ENCODE measurements at places on chromosomes 3 and 15. TPM values are rescaled to one million over a fixed set of nuclear protein-coding genes. Genes with fewer than 3 reads are reported as not detected.
A peak's percentile ranks its signal among the peaks of the same experiment; 100 is the strongest.

DNA sequence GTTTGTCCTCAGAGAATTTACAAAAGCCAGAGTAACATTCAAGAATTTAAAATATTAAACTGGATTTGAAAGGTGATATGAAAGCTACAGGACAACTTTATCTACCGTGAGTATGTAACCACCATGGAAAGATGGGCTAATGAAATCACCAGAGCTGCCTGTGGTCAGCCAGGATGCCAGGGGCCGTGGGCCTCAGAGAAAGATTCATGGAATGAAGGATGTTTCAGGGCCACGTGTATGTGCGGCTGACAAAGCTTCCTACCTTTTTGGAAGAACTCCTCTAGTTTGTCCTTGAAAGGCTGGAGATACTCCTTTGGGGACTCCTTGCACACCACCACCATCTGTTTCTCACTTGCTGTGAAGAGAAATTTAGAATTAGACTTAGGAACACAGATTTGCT is 138.9 kb downstream of the GREM1 start:
- DNase-seq: no peak

DNA sequence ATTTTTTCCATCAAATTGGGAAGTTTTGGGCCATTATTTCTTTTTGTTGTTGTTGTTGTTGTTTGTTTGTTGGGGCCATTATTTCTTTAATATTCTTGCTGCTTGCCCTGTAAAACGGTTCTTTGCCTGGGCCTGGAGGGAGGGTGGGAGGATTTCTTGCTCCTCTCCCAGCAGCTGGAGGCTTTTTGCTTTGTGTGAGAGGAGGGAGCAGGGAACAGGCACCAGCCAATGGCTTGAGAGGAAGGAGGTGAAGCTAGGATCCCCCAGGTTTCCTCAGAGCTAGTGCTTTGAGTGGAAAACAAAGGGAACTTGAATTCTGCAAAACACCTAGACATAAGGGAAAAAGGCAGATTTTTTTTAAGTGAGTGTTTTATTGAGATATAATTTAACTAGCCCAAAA is 61.2 kb upstream of the DNAJC19 start:
- DNase-seq: no peak

- DNase-seq: no peak
Measured at GRCh38 chr15:63226966-63227401, 37.6 kb downstream of the RAB8B start.

GRCh38 chr3:186722457-186722856 is 5.3 kb downstream of the KNG1 start:
- no peak for DNase-seq

The PPP2R3A gene
- total RNA-seq: 36.3 TPM

- peak; percentile 74 for DNase-seq
Measured at GRCh38 chr3:13420045-13420830, at the start of gene NUP210. NUP210 (minus strand) TSS chr3:13420322; CDS start chr3:13420226, 96 bp downstream.

- DNase-seq: no peak
Measured at GRCh38 chr15:61916104-61916503, 144.1 kb downstream of the VPS13C start.

DNA sequence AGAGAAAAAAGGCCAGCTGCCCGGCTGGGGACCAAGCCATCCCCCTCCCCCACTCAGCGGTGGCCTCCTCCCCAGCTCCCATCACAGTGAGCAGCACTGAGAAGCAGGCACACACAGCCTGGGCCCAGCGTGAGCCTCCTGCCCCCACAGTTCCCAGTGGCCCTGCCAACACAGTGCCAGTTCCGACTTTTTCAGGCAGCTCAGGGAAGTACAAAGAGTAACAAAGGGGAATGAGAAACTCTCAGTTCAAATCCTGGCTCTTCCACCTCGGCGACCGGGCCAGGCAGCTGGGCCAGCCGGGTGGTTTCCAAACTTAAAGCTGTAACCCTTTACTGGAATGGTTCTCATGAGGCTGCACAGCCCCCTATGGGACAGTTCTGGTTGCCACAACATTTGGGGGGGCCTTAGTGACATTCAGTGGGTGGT is 18.5 kb downstream of the TNK2 start:
- DNase-seq: no peak

- DNase-seq: no peak
Measured at GRCh38 chr3:127604035-127604434, 5.8 kb downstream of the MCM2 start.

DNA sequence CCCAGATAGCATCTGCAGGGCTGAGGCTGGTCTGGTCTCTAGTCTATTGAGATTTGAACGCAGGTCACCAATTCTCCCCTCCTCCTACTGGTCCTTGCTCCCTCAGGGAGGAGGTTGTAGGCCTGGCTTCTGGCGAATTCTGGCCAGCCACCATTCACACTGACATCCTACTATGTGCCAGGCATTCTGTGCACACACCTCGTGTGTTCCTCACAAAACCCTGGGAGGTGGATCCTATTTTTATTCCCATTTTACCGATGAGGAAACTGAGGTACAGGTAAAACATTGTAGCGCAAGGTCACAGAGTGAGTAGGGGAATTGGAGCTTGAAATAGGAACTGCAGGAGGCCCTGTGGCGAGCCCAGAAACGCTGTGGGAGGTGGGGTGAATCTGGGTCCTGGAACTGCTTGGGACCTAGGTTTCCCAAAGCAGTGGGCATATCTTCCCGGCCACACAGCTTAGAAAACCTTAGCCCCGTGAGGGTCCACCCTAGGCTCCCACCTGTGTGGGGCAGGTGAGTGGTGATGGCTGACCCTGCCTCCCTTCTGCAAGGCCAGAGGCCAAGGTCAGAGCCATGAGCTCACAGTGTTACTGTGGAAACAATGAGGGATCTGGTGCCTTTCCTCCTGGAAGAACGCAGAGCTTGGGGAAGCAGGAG is 4.8 kb upstream of the ATP2B2 start:
- no peak for DNase-seq

The FBXL22 gene
- total RNA-seq: 0.82 TPM

The SEMA3F gene
- total RNA-seq: 9.4 TPM

- DNase-seq: peak; percentile 14
Measured at GRCh38 chr3:172129850-172130716, 90.7 kb downstream of the FNDC3B start.

DNA sequence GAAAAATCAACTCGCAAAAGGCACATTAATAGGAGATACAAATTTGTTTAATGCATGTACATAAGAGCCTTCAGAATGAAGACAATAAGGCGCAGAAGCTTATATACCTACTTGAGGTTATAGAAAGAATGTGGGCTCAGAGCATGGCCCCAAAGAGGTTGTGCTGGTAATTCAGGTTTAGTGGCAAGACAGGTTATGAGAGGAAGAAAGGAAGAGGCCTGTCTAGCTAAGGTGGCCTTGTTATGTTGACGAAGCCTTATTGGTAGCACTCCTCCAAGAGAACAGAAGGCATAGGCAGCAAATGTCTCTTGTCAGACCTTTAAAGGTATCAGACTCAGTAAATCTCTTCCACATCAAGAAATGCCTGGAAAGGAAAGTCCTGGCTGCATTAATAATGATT is 290.8 kb downstream of the MCTP2 start:
- no peak for DNase-seq

DNA sequence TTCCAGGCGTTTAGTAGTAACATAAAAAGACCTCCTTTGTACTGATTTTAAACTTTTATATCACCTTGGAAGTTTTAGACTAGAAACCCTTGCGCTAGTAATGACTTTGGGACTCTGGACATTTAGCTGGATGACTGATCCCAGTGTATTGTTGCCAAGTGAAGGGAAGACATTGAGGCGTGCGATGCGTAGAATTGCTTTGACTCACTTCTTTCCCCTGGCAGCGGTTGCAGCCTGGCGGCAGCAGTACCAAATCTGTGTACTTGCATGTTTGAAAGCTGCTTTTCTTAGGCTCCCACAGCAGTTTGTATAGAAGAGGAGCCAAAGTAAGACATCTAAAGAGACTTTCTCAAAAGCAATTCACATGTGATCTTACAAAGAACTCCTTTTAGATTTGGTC is 151.6 kb downstream of the BBX start:
- no peak for DNase-seq

The PLA2G4E gene
- not detected for total RNA-seq

- no peak for DNase-seq
Measured at GRCh38 chr3:129663045-129663446, 56.6 kb upstream of the PLXND1 start.

The IL16 gene
- total RNA-seq: 0.82 TPM

DNA sequence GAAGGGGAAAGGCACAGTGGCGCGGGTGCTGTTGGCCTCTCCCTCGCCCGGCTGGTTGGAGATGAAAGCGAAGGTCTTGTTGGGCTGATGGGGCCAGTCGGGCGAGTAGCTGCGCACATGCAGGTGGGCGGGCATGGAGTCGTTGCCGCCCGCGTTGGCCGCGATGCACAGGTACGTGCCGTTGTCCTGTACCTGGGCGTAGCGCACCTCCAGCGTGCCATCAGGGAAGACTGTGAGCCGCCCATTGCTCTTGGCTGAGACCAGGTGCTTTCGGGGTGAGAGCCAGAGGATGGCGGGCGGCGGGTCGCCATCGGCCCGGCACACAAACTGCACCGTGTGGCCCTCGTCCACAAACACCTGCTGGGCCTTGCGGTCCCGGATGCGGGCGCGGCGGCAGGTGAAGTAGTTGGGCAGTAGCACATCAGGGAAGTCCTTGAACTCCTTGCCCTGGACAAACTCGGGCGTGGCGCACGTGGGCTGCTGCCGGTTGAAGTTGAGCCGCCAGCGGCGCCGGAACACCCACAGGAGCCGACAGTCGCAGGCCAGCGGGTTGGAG is 18.4 kb downstream of the LINGO1 start:
- peak; percentile 28 for DNase-seq

DNA sequence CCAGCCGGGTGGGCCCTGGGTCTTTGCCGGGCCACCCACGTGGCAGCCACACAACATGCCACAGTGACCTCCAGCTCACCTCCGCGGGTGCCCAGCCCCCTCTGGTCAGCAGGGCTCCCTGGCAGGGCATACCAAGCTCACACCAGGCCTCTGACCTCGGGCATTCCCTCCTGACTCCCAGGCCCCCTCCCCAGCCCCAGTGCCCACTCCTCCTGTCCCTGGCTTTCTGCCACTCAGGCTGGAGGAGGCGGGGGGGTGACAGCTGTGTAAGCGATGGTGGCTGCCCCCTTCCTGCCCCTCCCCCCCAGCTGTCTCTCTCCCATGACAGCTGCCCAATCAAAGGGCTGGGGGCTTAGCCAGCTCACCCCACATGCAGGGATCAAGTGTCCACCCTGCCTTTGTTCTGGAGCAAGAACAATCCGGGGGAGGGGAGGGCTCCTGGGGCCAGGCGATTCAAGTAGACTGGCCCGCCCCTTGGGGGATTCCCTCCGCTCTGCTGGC is 3.3 kb downstream of the PCBP4 start:
- DNase-seq: no peak

- DNase-seq: peak; percentile 84
Measured at GRCh38 chr3:15601399-15602145, at the start of the genes BTD and HACL1. BTD (plus strand) TSS chr3:15601745; CDS start chr3:15635440, 33,695 bp downstream. HACL1 (minus strand) TSS chr3:15601569; CDS start chr3:15601463, 106 bp downstream.

The ECE2 gene
- 3.7 TPM for total RNA-seq

DNA sequence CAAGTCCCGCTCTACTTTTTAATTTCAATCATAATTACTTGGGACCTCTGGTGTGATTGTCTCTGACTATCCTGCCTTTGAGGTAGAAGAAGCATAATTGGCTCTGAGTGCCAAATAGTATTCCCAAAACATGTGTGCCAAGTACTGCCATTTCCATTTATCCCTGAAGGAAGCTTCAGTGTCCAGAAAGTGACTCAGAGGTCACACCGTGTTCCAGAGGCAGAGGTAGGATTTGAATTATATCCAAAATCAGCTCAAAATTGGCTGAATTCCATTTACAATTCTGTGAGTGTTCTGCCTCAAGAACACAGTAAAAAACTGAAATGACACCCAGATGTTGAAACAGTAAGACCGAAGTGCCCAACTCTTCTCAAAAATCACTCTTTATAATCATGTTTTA is 255.3 kb downstream of the RSL24D1 start:
- no peak for DNase-seq

DNA sequence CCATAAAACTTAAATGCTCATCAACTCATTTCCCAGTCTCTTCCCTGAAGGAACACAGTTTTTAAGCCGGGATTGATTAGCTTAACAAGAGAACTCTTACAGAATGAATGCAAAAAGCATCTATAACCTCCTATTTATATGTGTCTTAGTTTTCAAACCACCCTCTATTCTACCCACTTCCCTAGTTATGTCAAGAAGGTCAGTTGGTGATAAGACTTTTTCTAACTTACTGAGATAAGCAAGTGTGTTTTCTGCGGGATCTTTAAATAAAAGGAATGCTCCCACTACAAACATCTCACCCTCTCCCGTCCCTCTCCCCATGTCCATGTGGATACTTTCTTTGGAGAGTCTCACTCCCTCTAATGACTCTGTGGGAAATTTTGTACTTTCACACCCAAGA is 218.5 kb downstream of the SV2B start:
- no peak for DNase-seq

DNA sequence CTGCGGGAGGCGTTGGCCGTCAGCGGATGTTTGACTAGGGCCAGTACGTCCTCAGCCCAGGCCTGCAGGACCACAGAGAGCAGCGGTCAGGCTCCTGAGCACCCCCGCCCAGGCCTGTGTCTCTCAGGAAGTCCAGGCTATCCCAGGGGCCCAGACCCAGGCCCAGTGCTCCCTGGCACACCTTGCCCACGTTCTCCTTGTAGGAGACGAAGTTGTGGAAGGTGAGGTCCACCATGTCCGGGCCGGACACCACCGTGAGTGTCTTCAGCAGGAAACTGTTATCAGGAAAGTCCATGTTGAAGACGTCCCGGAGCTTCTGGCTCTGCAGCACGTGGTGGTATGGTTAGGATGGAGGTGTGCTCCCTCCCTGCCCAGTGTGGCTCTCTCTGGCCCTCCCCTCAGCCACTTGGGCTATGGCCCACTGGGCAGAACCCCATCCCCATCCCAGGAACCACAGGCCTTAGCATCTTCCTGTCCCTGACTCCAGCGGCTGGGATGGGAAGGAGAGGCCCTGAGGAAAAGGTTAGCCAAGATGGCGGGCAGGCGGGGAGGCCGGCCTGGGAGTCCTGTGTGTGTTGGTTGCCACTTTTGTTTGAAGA is 5.3 kb downstream of the PLCB2 start:
- no peak for DNase-seq

Data from frontal cortex (tissue), 4 donors.